HCEC 1CT (cell line): ENCODE measurements at places on chromosomes 1 and 21.

GRCh38 chr21:44946254-44947041 lies 6.6 kb downstream of the SLX9 start:
- no peak for DNase-seq

- DNase-seq = no peak
Measured at GRCh38 chr21:46190491-46191131, 6.4 kb upstream of the SPATC1L start.

DNA sequence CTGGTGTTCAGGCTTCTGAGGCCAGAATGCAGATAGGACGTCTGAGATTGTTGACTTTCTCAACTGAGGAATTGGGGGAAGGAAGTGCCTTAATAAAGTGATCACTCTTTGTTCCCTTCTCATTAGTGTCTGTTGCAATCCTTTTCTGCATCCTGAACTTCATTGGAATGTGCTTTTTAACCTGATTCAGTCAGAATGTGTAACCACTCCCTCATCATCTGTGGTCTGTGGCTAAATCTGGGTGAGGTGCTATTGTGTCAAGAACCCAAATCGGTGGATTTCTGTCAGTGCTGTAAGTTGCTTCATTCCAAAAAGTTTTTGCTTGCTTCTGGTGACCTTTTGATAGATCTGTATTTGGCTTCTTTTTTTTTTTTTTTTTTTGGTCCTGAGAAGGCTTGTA lies 38.2 kb downstream of the ARID1A start:
- peak; percentile 83 for DNase-seq

DNA sequence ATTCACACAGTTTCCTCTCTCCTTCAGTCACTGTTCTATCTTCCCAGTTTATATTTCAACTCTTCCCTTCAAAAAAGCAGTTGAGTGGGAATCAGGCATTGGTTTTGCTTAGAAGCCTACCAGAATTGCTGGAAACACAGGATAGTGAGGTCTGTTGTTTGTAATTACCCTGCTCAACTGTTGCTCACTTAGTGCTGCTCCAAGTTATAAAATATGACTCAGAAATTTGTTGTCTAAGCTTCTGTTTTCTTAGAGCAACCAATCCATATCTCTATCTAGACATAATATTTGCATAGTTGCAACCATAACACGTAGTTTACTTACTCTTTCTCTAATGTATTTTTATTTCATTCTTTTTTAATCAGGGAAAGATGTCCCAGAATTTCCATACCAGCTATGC lies 87.9 kb downstream of the MACF1 start:
- no peak for DNase-seq

DNA sequence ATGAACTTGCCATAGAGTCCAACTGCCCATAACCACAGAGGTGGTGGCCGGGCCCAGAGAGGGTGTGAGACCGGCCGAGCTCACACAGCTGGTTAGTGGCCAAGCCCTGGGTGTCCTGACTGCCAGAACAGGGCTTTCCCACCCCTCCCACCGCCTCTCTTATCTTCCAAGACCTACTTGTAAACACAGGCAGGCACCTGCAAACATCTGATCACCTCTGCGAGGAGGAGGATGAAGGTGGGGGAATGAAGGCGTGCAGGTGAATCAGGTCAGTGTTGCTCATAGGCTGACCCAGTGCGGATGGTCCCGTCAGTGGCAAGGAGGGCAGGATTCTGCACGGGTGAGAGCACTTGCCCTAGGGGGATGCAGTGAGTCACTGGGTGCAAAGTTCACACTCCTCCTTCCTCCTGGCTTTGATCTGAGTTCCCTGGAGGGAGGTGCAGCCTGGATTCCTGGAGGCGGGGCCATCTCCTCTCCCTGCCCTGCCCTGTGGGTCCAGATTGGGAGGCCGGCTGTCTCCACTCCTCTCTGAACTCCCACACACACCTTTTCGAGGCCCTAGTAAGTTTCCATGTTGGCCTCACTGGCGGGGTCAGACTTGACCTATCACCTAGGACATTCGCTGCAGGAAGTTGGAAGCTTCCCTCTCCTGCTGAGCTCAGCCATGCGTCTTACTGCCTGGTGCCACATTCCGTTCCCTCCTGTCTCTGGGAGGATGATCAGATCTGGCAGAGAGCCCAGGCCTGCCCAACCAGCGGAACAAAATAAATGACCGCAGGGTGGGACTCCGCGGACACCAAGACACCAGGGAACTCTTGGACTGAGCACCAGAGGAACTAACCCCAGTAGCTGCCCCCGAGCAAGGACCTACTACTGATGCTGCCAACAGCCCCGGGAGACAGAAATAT lies 7.3 kb downstream of the UQCRHL start:
- peak; percentile 65 for DNase-seq

- no peak for DNase-seq
Measured at GRCh38 chr1:243388276-243388675, 132.4 kb downstream of the SDCCAG8 start.

GRCh38 chr1:199174336-199174735 lies 535.5 kb downstream of the PTPRC start:
- no peak for DNase-seq

DNA sequence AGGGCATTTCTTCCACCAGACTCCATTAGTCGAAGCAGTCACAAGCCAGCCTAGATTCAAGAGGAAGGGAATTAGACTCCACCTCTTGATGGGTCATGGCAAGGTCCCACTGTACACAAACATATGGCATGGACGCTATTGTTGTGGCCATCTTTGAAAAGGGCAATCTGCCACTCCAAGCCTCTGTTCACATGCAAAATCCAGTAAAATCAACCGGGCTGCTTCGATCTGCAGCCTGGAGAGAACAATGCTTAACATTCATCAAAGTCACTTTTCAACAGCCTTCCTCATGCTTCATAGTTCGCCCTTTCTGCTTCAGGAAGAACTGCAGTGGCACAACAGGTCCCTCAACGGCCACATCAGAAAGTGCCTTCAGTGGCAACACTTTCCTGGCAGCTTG lies 28.0 kb upstream of the GJB5 start:
- no peak for DNase-seq

- no peak for DNase-seq
Measured at GRCh38 chr21:42112238-42112637, 41.1 kb downstream of the UMODL1 start.

DNA sequence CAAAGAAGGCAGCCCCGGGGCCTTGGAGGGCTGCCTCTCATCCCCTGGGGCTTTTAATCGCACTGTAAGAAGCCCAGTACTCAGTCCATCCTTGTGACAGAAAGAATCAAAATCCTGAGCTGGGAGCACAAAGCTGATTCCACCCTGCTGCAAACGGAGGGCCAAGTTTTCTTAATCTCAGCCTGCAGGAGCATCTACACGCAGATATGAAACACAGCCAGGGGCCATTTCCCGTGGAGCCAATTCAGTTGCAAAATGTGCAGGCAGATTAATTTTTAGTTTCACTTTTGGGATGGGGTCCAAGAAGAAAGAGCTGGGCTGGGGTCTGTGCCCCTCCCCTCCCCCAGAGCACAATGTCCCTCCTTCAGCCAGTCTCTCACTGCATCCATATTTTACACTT lies 4.4 kb downstream of the LYPD8 start:
- DNase-seq = no peak

DNA sequence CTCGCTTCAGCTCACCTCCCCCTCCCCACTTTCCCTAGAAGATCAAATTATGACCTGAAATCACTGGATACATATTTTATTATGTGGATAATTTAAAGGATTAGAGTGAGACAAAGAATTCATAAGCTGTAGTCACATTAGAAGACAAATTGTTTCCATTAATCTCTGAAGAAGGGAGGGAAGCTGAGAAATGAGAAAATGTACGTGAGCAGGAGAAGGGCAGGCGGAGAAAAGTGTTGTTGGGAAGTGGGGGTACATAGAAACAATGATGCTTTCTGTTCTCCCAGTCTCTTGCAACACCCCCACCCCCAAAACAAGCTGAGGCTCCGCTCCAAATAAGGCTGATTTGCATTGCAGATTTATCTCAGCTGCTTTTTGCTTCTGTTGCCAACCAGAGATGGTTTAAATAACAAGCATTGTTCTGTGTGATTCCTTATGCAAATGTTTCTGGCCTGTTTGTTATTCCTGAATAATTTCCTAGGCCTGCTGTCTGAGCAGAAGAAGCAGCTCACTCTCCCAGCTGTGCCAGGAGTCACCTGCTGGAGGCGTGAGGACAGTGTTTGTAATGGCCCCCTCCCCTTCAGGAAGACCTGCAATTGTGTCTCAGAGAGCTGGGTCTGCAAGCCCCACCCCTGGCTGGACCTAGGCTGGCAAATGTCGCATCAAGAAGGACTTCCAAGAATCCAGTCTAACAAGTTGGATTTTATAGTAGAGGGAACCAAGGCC lies 121.8 kb upstream of the TNR start:
- no peak for DNase-seq

DNA sequence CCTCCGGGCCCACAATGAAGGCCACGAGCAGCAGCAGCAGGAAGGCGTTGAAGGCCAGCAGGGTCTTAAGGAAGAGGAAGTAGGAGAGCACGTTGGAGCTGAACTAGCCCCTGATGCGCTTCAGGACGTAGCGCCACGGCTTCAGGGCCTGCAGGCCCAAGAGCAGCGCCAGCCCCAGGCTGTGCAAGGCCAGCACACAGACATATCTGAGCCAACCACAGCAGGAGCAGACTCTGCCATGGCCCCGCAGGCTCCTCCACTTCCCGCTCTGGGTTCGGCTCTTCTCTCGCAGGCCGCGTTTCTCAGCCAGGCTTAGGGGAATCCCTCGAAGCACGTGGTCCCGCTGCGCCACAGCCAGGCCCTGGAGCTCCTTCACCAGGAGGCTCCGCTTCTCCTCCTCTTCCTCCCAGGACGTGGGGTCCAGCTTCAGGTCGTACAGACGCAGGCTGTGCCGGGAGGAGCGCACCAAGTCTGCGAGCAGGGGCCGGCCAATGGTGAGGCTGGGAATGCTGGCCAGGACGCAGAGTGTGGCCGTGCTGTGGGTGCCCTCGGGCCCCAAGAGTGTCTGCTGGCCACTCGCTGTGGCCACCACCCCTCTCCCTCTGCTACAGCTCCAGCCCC lies 41.7 kb downstream of the ZNF691 start:
- no peak for DNase-seq

- DNase-seq = no peak
Measured at GRCh38 chr1:187244623-187245022, 415.9 kb downstream of the PLA2G4A start.

GRCh38 chr1:44119525-44119924 lies 904 bp downstream of the KLF17 start:
- no peak for DNase-seq

GRCh38 chr1:2554621-2555387 lies 1.4 kb upstream of the TNFRSF14 start:
- no peak for DNase-seq

DNA sequence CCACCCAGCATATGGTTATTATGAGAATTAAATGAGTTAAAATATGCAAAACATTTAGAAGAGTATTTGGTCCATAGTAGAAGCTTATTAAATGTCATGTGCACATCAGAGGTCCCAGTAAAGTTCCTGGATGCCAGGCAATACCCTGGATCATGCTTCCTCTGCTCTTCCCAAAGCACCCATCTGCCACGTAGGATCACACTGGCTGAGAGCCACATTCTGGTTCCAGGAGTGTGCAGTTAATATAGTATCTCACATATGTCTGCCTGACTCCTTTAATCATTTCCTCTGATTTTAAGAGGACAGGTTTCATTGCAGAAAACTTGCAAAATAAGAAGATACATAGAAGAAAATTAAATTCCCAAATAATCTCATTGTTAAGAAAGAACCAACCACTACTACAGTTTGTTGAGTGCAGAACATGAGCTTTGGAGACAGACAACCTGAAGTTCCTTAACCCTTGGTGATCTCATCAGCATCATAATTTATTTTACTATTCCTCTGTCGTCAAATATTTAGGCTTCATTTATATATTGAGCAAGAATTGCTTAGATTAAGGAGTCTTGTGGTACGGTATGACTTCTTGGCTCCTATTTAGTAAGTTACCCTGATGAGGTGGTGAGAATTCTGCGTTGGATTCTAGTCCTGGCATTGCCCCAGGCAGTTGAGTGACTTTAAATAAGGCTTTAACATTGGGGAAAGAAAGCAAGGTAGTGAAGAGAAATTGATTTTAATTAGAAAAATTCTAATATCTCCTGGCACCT lies 12.3 kb downstream of the SGIP1 start:
- peak; percentile 50 for DNase-seq

GRCh38 chr1:93503816-93504215 lies 55.9 kb downstream of the FNBP1L start:
- DNase-seq = no peak

- DNase-seq = no peak
Measured at GRCh38 chr1:205535866-205536758, 31.6 kb downstream of the CDK18 start.

DNA sequence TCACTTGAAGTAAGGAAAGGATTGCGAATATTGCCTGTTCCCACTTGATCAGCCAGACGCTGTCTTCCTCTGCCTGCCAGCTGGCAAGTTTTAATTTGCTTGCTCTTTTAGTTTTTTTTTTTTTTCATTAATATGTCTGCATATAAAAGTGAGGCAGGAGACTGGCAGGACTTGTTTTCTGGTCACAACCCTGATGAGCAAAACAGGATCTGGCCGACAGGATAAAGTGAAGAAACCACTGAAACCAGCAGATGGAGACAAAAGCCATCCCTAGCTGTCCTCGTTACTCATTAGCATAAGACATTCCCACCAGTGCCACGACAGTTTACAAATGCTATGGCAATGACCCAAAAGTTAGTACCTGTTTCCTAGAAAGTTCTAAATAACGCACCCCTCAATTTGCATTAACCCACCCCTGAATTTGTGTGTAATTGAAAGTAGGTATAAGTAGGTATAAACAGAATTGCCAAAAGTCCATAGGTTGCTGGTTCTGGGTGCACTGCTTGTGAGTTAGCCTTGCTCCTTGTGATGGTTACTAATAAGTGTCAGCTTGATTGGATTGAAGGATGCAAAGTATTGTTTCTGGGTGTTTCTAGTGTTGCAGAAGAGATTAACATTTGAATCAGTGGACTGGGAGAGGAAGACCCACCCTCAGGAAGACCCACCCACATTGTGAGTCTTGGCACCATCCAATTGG lies 60.8 kb downstream of the ZNF684 start:
- DNase-seq = peak; percentile 28

GRCh38 chr1:166944186-166944967 lies 31.0 kb downstream of the ILDR2 start:
- DNase-seq = peak; percentile 1

DNA sequence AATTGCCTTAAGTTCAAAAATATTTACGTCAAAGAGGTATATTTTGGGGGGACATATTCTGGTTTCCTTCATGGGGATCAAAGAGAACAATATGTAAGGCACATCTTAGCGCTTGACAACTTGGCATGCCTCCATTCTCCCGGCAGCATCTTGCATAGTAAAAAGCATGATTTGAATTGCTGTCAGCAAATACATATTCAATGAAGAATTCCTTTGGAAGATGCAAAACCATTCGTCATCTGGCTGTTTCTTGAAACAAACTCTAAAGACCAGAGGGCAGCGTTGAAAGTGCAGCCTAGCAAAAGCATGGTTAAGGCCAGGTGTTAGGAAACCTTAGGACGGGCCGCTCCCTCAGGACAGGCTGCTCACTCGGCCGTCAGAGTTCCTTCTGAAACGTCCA lies 3.4 kb upstream of the PIK3CD start:
- no peak for DNase-seq
